ENCODE measurements at places on chromosomes 6 and 20.

DNA sequence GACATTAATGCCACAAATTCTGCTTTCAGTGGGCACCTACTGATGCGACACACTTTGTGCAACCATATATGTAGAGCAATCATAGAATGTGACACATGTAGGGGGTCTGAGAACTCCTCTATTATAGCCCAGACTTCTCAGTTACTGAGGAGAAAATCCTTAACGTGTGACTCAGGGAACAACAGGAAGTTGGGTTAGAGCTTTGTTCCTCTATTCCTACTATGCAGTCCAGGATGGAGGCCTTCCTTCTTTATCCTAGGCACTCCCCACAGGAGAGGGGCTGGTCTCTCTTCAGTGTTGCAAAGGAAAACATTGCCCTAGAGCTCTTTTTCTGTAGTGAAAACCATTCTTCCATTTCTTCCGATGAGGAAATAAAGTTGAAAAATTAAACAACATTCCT is 39.6 kb upstream of the RCAN2 start:
- DNase-seq = no peak

GRCh38 chr6:99819853-99820252 is 174.2 kb downstream of the MCHR2 start:
- no peak for DNase-seq

GRCh38 chr6:96812077-96812703 is 25.1 kb downstream of the GPR63 start:
- DNase-seq = no peak

GRCh38 chr20:49140834-49141233 is 47.3 kb downstream of the STAU1 start:
- no peak for DNase-seq

GRCh38 chr6:145141572-145141971 is 593.7 kb downstream of the EPM2A start:
- no peak for DNase-seq

DNA sequence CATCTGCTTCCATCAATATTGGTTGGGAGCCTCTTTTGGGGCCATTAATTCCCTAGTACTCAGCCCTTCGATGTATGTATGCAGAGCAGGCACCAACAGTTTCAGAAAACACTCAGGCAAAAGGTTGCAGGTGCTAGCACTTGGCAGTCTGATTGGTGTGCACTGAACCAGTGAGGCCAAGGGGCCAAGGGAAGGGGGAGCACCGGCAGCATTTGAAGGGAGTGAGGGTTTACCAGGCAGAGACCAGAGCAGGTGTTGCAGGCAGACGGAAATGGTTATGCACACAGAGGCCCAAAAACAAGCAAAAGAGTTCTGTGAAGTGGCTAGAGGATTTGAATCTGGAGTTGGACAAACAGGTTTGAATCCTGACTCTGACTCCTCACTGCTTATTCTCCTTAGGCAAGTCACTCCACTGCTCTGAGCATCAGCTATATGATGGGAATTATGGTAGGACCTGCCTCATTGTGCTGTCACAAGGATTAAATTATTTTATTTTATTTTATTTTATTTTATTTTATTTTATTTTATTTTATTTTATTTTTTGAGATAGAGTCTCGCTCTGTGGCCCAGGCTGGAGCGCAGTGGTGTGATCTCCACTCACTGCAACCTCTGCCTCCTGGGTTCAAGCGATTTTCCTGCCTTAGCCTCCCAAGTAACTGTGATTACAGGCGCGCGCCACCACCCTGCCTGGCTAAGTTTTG is 58.1 kb upstream of the SHLD1 start:
- no peak for DNase-seq

GRCh38 chr6:106339334-106340029 is 13.9 kb upstream of the ATG5 start:
- DNase-seq = peak; percentile 78

DNA sequence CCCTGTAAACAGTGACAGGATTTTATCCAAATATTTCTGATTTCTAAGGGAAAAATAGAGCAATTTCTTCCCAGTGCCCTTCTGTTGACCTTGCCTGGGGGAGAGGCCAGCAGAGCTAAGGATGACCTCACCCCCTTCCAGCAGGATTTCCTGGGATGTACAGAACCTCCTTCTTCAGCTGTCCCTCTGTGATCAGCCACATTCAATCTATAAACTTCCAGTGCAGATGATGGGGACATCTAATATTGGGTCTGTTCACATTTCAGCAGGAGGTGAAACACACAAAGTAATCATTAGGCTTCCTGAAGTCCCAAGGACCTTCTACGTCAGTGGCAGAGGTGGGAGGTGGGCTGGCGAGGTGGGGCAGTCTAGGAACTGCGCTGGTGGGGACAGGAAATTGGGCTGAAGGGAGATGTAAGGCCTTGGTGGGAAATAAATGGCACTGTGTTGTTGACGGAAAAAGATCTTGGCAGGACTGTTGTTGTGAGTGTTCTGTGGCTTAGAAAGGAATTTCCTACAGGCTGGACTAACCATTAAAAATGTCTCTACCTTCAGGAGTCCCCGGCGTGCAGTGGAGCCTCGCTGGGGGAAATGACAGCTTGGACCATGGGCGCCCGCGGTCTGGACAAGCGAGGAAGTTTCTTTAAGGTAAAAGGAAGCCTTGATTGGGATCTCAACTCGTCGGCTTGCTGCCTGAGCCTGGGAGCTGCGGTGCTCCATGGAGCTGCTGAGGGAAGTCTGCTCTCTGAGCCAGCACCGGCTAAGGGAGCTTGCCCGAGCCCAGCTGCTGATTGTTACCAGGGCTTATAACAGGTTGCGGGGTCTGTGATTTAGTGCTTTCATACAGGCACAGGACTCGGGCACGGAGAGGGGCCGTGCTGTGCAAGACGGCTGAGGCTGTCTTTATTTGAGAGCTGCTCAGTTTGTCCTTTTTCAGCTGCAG is 127.9 kb upstream of the NAA20 start:
- peak; percentile 48 for DNase-seq

DNA sequence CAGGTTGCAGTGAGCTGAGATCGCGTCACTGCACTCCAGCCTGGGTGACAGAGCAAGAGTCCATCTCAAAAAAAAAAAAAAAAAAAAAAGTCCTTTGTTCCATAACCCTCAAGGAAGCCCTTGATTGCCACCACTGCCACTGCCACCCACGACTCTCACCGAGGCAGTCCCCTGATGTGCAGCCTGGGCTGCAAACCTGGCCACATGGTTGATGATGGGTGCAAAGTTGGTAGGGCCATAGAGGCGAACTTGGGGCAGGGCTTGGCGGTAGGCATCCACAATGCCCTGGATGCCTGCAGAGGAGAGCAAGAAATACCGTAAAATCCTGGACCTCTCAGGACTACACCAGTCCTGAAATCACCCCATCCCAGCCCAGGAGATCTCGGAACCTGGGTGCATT is 11.5 kb downstream of the SPAG4 start:
- no peak for DNase-seq

DNA sequence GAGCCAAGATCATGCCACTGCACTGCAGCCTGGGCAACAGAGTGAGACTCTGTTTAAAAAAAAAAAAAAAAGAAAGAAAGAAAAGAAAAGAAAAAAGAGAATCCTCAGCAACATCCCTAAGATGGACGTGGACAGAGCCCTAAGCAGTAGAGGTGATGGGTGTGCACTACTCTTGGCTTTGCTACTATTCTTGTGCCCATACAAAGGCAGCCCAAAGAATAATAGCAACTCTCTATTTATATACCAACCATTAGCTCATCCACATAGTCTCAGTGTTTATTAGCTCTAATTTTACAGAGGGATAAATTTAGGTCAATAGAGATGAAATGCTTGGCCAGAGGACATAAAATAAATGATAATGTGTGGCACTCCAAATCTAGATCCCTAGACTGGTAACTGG is 62.2 kb downstream of the PERP start:
- no peak for DNase-seq

DNA sequence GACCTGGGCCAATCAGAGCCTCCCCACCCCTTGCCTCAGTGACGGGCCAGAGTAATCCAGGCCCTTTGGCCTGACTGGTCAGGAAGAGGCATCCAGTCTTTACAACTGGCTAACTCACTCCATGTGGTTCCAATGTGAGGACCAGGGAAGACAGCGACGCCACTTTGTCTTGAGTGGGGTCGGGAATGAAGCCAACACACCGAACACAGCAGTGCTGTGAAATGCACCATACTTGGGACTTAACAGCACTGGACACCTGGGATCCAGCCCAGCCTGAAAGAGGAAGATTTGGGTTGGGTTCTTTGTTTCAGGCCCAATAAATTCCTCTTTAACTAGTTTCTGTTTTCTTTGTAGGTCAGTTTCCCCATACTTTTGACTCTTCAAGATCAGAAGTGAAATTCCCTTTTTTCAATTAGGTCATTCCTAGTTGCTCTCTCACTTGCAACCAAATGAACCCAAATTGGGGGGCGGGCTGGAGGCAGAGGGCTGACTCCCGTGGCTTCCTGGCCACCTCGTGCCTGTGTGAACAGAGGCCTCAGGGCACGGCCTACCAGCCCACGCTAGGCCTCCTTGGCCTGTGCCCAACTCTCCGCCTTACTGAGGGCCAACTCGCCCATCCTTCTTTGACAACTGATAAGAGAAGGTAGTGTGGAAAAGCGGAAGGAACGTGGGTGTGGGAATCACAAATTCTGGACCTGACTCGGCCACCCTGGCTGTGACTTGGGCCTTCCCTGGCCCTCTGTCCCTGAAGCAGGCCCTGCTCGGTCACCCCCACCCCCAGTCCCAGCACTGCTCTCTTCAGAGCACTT is 17.1 kb downstream of the SULF2 start:
- no peak for DNase-seq

DNA sequence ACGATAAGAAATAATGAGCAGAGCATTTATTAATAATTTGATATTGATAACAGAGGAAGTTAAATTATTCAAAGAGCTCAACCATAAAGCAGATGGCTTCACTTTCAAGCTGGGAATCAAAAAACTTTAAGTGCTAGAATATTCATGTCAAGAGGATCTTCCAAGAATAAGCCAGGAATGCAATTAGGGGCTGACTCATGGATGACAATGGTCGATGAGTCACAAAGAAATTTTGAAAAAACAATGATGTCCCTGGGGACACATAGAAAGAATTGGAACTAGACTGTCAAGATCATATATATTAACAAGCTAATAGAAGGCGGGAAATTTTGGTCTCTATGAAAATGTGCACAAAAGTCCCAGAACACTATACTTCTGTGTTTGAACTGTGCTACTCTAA is 304.1 kb downstream of the LAMA2 start:
- peak; percentile 38 for DNase-seq

DNA sequence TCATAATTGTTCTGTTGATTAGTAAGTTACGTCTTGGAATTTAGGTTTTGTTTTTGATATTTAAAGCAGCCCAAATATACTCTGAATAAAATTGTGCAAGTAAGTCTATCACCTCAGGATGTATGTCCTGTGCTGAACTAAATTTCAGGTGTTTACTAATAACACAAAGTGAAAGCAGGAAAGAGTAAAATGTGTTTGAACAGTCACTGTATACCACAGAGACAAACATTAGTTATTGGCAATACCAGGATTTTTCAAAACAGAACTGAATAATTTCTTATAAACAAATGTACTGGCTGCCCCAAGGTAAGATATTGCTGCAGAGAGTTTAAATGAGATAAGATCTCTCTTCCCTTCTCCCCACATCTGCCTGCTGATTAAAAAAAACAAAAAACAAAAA is 404.7 kb upstream of the RUNX2 start:
- no peak for DNase-seq

DNA sequence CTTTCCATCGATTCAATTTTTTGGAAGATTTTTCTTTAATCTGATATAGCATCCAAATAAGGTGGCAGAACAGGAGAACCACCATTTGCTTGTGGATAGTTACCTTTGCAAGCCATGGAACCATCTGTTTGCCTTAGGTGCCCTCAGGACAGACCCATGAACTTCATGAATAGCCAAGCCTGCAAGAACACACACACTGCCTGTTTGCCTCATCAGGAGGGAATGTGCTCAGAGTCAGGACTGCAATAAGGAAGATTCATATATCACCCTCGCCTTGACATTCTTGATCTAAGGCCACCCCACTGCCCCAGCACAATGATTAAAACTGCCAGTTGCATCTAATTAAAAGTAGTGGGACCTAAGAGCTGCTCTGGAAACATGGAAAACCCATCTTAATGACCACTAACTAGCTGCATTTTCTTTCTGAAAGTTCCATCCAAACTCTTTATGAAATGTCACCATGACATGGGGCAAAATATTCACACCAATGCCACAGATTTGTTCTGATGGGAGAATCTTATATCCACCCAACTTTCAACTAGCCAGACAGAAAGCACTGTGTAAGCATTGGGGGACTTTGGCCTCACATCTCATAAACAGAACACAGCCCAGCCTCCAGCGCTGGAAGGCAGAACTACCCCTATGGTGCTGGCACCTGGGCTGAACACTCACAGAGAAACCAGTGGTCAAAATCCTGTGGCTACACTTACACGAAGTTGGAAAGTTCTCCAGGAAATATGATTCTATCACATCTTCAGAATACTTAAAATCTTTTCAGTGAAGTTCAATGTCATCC is 48.3 kb downstream of the TBXT start:
- no peak for DNase-seq

DNA sequence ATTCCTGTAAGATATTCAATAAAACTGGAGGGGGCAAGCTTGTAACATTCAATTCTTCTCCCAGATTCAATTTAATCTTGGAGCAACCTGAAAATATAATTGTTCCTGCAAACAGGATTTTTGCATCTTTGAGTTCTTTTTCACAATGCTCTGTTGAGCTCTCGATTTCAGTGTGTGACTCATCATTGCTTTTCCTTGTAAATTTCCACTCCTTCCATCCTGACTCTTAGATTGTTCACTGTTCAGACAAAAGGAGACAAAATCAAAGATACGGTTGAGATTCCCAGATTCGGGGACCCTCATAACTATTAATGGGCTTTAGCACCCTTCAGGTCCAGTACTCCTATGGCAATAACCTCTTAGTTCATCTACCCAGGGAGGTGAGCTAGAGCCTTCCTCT is 571.9 kb upstream of the CHD6 start:
- no peak for DNase-seq

DNA sequence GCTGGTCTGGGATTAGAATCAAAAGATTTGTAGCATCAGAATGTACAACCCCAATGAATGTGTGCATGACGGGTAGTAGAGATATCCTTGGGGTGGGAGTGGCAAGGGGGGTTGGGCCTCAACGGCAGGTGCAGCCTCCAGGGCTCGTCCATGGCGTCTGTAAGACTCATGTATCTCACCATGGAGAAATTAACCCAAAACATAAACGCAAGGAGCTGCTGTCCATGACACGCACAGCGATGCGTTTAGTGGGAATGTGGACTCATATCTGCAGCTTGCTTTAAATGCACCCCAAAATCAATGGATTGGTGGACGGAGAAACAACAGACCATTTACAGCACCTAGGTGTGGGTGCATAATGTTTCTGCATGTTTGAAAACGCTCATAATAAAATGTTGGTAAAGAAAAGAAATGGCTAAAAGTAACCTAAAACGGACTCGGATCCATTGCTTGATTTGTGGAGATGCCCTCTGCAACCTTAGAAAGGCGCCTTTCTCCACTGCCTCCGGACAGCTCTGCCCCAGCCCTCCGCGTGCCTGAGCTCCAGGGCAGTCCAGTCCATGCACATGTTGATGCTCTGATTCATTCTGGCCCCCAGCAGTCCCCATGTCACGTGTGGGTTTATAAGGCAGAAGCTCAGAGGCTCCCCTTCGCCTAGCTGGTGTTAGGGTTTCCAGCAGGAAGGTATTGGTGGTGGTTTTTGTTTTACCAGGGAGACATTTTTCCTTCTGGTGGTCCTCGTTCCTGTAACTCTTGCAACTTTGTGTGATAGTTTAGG is 24.5 kb downstream of the PYGB start:
- DNase-seq = no peak

GRCh38 chr20:48826883-48827771 is 672 bp downstream of the PREX1 start:
- DNase-seq = peak; percentile 48

- no peak for DNase-seq
Measured at GRCh38 chr6:52925042-52925441, 15.5 kb upstream of the GSTA3 start.

- DNase-seq = no peak
Measured at GRCh38 chr6:159983641-159984080, 14.8 kb downstream of the IGF2R start.

Data from urothelium cell line (cell line).